ENCODE measurements at places on chromosomes 13 and 19.
A peak's percentile ranks its signal among the peaks of the same experiment; 100 is the strongest.

GRCh38 chr13:113934576-113934975 is 39.3 kb downstream of the C13orf46 start:
- no peak for DNase-seq

DNA sequence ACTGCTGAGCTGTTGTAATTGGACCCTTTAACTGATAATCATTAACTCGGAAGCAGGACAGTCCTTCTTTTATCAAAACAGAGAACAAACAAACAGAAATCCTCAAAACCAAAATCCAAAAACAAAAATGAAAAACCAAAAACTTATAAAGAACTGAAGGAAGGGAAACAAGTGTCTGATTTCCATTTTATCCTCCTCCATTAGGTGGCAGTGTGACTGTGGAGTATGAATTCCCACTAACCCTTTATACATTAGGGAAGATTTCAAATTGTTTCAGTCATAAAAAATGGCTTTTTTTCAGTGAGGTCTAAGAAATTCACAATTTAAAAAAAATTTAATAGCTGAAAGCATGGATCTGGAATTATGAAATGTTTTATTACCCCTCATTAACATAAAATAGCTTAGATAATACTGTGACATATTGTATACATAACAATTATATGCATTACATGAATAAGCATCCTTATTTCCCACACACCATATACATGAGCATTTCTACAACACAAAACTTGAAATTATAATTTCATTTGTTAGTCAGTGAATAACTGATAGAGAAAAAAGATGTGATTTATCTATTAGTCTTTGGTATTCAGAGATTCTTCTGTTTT is 1074.3 kb upstream of the PCDH9 start:
- DNase-seq, result no peak

DNA sequence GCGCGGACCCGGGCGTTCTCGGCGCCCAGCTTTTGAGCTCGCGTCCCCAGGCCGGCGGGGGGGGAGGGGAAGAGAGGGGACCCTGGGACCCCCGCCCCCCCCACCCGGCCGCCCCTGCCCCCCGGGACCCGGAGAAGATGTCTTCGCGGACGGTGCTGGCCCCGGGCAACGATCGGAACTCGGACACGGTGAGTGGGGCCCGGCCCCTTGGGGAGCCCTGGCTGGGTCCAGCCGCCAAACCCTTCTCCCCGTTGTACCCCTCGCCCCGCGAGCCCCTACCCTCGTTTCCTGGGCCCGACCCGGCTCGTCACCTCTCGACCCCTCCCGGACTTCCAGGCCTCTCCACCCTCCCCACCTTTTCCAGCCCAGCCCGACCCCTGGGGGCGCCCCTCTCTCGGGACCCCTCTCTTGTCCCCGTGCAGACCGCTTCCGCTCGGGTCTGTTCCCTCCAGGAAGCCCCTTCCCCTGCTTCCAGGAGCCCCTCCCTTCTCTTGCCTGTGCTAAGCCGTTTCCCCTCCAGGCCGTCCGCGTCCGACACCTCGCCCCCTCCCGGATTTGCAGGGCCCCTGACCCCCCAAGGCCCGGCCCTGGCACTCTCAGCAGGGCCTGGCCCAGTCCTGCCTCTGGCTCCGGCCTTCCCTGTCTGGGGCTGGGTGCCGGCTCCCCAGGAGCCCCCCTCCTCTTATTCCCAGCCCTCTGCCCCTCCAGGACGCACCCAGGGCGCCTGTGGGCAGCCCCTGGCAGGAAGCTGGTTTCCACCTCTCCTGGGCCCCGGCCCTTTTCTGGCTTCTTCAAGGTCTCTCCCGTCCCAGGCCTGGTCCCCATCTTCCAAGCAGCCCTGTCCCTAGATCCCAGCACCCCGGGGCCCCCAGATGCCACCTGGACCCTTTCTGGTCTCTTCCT is 632 bp downstream of the MARK4 start:
- no peak for DNase-seq

- DNase-seq, result no peak
These were observed 1032.4 kb upstream of the MIR17HG start for GRCh38 chr13:90315061-90315460.

DNA sequence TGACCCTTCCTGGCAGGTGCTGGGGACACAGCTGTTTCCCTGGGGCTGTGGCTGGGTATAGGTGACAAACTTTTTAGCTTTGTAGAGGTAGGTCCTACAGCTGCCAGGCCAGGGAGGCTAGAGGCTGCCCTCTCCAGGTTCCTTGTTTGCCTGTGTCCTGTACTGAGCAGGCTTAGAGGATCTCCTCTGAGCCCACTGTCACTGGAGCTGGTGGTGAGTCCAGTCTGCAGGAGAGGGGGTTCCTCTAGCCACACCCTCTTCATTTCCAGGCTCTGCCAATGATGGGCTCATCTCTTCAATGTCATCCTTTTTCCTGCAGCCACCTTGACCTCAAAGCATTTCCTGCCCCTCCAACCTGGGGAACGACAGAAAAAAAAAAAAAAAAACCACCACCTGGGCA is 12.6 kb upstream of the RAB11B start:
- no peak for DNase-seq

DNA sequence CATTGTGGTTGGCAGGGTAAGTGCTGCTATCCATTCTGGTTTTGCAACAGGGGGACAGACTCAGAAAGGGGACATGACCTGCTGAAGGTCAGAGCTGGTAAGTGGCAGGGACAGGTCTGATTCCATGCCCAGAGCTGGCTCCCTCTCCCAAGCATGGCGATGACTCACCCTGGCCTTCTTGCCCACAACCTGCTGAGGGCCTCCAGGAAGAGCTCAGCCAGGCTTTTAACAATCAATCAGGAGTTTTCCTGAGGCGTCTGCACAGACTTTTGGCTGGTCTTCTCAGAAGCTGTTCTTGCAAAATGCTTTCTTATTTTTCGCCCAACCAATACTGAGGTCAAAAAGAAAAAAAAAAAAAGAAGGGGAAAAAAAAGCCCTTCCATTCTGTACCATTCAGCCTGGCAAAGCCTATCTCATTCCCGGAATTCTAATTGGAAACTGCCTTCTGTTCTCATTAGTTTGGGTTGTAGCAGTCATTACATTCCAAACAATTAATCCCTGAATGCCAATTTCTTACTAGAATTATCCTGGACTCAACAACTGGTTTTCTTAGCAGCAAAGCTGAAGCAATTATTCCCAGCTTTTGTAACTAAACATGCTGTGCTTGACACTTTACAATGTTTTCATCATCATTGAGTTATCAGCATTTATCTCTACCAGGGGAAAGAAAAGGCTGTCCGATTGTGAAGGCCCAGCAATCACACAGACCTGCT is 17.7 kb downstream of the SIAH3 start:
- DNase-seq, result no peak

DNA sequence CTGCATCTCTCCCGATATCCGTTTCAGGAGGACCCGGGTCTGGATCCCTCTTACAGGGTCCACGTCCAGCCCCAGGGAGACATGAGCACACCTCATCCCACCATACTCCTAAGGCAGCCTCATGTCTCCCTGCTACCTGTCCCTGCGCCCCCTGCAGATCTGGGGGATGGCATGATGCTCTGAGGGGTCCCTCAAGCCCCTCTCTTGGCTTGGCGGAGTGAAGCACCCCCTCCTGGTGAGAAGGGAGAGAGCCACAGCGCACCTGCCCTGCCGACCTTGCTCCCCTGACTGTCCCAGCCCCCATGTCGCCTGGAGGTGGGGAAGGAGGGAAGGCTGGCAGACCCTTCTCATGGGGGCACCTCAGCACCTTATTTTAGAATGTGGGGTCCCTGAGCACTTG is 21.5 kb upstream of the ARHGEF7 start:
- DNase-seq, result no peak

DNA sequence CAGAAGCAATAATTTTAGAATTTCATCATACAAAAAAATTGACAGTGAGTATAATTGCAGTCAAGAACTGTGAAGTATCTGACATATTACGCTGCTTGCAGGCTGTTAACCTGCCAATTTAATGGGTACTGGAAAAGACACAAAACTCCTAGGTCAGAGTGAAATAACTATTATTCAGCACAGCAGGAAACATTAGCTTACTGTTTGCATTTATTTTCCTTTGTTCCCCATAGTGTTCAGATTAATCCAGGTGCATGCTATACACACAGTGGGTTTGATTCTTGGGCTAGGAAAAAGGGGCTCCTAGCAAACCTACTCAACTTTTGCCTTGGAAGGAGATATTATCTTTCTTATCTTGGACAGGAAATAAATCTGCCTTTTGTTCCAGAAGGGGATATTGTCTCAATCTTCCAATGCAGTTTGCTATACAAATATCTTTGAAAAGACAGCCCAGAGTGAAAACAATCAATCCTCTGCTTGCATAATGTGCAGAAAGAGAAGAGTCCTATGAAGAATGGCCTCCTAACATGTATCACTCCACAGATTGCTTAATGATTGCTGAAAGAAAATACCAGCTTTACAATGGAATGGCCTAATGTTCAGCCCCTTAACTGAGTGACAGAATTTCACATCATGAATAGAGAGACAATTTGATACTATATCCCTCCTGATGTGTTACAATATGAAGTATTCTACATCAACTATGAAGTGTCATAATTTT is 443.4 kb downstream of the TBC1D4 start:
- DNase-seq, result no peak

GRCh38 chr19:37950471-37951175 is 43.6 kb downstream of the SIPA1L3 start:
- no peak for DNase-seq

- DNase-seq, result no peak
These were observed 106.6 kb downstream of the MZT1 start for GRCh38 chr13:72620874-72621273.

GRCh38 chr13:50126263-50126992 is 111.2 kb downstream of the KCNRG start:
- no peak for DNase-seq

GRCh38 chr19:54248016-54248601 is 5.5 kb upstream of the LILRA6 start:
- no peak for DNase-seq

DNA sequence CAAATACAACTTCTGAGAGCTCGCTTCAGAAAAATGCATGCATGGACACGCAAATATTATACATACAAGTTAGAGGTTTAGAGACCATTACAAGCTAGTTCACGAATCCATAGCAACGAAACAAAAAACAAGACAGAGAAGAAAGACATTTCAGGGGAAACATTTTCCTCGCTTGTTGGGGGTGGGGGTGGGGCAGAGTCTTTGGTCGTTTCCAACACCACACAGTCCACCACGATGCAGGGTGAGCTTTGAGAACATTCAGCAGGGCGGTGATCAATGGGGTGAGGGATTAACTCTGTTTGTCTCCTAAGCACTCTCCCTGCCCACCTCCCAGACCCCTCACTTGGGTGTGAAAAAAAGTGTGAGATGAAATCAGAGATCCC is 651 bp downstream of the OXGR1 start:
- no peak for DNase-seq

DNA sequence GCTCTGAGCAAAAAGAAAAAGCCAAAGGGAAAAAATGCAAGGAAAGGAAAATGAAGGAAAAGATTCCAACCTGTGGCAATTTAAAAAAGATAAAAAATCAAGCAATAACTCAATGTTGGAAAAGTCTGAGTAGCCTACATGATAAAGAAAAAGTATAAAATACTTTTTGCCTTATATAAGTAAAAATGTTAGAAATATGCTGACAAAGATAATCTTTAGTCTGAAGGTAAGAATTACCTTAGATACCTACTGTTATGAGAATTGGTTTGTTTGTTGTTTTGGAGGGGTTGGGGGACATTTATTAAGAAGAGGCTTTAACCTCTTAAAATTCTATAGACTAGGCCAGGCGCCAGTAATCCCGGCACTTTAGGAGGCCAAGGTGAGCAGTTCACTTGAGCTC is 29.7 kb upstream of the CPB2 start:
- no peak for DNase-seq

- DNase-seq, result no peak
These were observed 63.3 kb upstream of the LDLR start for GRCh38 chr19:11025997-11026396.

DNA sequence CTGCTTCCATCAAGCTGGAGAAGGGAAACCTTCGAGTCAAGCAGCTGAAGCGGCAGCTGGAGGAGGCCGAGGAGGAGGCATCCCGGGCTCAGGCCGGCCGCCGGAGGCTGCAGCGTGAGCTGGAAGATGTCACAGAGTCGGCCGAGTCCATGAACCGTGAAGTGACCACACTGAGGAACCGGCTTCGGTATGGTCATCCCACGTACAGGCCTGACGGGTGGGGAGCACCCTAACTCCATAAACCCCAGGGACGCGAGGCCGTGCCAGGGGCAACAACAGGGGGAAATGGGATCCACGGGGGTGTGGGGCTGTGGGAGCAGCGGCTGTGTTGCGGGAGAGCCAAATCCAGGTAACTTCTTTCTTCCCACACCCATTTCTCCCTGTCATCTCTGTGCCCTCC is 20.2 kb downstream of the KCNC3 start:
- DNase-seq, result no peak

GRCh38 chr19:10388957-10389356 is 8.6 kb upstream of the TYK2 start:
- DNase-seq, result peak; percentile 83

- DNase-seq, result no peak
These were observed 1.5 kb downstream of the ATCAY start for GRCh38 chr19:3882041-3882384.
